ENCODE measurements at places on chromosomes 2 and 18. TPM values are rescaled to one million over a fixed set of nuclear protein-coding genes. Genes with fewer than 3 reads are reported as not detected.

DNA sequence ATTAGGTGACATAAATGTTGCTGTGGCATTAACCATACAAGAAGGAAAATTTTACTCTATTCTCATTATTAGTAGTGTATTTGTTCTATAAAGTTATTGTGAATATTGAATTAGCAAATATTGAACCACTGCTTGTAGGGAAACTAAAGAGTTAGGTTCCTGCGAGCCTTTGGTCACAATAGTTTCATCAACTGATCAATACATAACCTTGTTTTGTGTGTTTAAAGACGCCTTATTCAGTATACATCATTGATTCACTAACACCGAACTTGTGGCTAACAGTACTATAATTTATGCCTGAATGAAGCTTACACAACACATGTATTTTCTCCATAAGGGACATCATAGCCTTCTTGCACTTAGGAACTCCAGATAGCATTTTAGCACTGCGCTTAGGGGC, 36.9 kb downstream of the VPS54 start:
- DNase-seq: no peak

Gene FLACC1
- polyA plus RNA-seq: 3.1 TPM

Gene IL1B
- 0.65 TPM for polyA plus RNA-seq

Gene TDRD15
- not detected for polyA plus RNA-seq

DNA sequence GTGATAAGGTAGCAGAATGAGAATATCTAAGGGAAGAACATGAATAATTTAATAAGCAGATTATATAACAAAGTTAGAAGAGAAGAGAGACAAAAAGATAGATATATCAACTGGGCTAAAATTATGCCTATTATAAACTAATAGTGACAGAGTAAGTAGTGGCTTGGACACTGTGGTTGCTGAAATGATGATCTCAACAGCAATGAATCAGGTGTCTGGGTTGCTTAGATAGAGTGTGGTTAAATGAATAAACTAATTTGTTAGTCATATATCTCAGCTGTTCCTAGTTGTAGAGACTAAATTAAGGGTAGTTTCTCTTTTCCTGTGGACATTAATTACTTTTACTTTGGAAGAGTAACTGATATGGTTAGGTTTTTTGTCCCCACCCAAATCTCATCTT, 1485.4 kb upstream of the CELF4 start:
- DNase-seq: no peak

GRCh38 chr2:127700527-127701192, 637 bp upstream of the SFT2D3 start:
- DNase-seq: no peak

GRCh38 chr18:22348521-22349316, 69.0 kb downstream of the CTAGE1 start:
- DNase-seq: no peak

DNA sequence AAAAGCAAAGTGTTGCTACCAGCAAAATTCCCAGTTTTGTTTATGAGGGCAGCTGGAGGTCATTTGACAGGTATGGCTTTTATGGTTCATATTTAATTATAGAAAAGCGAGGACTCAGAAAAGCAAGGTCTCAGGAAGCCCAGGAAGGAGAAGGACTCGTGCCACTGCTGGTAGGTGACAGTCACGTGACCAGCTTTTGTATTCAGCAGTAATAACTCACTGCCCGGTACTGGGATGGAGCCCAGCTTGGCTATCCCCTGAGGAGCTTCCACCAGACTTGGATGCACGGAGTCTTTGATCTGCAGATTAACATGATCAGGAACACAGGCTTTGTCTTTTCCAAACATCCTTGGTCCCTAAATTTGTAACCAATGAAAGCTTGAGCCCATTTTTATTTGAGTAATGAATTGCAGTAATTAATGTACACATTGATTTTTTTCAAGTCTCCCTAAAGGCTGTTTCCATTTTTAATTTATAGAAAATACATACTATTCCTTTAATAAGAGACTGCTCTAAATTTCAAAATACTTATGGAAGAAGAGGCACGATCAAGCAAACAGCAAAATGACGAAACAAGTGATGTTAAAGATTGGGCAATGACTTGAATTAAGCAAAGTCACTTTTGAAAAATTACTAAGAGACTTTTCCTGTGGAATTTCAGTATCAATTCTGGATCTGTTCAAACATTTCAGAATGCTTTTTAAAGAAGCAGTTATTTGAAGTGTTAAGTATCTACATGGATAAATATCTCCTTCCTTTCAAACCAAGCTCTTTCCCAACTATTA, 251.7 kb upstream of the HNRNPA3 start:
- DNase-seq: no peak

GRCh38 chr2:237210763-237211162, 125.1 kb downstream of the COPS8 start:
- no peak for DNase-seq

GRCh38 chr2:28173377-28173776, 219.3 kb upstream of the FOSL2 start:
- DNase-seq: no peak

GRCh38 chr2:220081171-220081570, 453.7 kb downstream of the SLC4A3 start:
- no peak for DNase-seq

Gene AQP12B
- polyA plus RNA-seq: 0.35 TPM

DNA sequence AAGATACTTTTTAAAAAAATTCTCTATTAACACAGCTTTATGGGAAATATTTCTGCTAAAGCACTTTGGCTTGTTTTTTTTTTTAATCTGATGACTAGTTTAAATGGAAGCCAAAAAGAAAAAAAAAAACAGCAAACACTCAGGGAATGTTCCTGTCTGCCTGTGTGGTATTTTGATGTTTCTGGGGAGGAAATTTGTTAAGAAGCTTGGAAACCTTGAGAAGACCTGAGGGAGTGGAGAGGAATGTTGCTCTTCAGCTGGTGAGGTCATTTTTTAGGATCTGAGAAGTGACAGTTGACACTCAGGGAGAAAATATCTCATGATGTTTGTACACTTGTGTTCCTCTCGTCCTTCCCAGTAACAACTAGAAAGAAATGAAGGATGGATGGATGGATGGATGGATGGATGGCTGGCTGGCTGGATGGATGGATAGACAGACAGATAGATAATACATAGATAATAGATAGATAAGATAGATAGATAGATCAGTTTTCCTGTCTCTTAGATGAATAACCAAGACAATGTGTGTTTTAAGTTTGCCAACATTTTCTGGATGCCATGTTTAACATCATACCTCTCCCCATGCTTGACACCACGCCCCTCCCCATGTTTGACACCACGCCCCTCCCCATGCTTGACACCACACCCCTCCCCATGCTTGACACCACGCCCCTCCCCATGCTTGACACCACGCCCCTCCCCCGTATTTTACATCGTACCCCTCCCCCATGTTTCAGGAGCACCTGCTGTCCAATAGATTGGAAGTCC, 84.8 kb downstream of the CTIF start:
- DNase-seq: no peak

All from left kidney (tissue), 8 donors.